ENCODE measurements at places on chromosomes 16 and 17.

GRCh38 chr16:48535831-48536613 is 74.0 kb downstream of the N4BP1 start:
- DNase-seq: peak; percentile 85

- no peak for DNase-seq
These were observed 3.6 kb upstream of the MYH1 start for GRCh38 chr17:10521949-10522348.

DNA sequence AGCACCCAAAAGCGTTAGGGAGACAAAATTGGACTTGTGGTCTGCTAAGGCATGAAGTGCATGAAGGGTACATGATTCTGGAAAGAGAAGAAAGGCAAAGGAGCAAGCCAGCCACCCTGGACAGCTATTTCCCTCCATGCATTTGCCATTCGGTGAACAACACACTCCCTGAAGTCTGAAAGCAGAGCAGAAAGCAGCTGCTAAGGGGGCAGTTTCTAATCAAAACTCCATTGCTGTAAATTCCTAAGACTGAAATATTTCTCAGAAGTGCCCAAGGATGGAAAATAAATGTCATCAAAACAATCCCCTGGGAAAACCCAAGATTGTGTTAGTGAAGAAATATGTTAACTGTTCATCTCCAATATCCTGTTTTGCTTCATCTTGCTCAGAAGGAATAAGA is 44.3 kb downstream of the PMP22 start:
- no peak for DNase-seq

GRCh38 chr16:56370875-56371659 is 54.3 kb downstream of the AMFR start:
- DNase-seq: no peak

DNA sequence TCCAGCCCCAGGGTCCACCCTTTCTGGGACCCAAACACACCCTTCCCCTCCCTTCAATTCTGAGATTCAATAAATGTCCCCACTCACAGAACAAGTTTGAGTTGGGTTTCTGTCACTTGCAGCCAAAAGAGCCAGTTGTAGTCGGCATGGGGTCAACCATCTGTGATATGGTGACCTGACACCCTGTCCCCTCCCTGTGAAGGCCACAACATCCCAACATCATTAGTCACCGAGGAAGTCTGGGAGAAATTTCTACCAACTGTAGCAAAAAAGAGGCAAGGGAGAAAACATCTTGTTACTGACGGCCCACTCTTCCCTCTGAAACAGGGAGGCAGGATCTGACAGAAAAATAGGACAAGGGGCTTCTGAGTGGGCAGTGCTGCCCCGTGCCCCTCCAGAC is 638 bp upstream of the LYZL6 start:
- no peak for DNase-seq

DNA sequence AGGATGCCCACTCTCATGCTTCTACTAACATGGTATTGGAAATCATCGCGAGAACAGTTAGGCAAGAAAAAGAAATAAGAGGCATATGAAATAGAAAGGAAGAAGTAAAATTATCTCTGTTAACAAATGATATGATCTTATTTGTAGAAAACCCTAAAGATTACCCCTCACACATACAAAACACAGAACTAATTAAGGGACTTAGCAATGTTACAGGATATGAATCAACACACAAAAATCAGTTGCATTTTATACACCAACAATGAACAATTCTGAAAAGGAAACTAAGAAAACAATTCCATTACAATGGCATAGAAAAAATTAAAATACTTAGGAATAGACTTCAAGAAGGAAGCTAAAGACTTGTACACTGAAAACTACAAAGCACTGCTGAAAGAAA is 2.7 kb upstream of the CAPNS2 start:
- no peak for DNase-seq

DNA sequence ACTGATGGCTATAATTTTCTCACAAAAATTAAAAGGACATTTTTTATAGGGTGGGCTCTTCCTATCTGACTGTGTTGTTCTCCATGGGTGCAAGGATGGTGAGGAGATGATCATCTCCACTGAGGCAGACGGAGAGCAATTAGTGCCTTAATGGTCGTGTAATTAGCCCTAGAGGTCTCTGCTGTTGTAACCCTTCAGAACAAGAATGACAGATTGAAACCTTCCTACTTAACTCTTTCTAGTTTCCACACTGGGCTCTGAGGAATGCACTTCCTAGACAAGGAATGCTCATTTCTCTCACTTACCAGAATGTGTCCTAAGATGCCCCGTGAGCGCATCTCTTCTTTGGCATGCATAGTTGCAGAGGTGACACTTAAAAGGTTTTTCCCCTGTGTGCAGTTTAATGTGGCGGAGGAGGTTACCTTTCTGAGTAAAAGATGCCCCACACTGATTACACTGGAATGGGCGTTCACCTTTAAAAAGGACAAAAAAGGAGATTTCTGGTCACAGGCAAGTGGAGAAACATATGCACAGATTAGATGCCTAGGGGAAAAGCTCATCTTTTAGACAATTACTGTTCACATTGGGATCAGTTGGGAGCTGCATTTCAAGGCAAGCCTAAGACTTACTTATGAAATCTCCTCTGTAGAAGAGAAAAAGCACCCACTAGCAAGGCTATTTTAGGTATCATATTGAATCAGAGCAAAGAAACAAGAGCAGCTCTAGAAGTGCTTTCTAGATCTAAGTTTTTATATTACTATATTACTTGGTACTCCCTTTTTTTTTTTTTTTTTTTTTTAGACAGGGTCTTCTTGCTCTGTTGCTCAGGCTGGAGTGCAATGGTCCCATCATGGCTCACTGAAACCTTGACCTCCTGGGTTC is 53.6 kb downstream of the GRB7 start:
- no peak for DNase-seq

- no peak for DNase-seq
These were observed 7.0 kb upstream of the GAN start for GRCh38 chr16:81307770-81308169.

DNA sequence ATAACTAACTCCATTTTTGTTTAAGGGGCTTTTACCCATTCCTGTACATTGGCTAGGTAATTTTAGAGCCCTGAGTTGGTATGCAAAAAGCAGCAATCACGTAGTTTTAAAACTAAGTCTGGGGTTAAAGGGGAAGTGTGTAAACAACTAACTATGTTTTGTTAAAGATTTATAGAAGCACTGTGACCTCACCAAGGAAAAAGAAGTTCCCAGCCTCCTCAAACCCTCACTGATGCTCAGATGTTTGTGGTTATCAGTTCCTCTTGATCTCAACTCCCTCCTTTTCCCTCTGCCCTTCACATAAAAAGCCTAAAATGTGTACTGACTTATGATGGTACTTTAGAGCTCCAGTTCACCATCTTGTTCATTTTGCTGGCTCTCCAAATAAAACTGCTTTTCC is 119.9 kb upstream of the IRX6 start:
- DNase-seq: no peak

- no peak for DNase-seq
These were observed 19.7 kb upstream of the CDR2 start for GRCh38 chr16:22394121-22394520.

- DNase-seq: peak; percentile 69
These were observed 17.0 kb upstream of the ABCA8 start for GRCh38 chr17:68972119-68972704.

DNA sequence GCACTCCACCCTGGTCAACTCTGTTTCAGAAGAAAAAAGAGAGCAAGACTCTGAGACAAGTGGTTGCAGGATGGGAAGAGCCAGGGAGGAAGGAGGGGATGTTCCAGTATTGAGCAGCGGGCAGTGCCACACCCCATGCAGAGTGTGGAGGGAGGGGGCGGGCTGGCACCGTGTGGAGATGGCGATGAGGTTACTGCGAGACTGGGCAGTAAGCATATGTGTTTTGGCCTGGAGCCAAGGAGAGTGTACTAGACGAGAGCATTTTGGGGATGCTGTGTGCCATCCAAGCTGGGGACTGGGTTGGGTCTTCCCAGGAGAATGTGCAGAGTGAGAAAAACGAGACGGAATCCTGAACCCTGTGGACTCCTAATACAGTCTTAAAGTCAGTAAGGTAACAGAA is 3.4 kb downstream of the TBC1D24 start:
- DNase-seq: no peak

- peak; percentile 12 for DNase-seq
These were observed 8.6 kb upstream of the ACSF3 start for GRCh38 chr16:89084814-89085612.

DNA sequence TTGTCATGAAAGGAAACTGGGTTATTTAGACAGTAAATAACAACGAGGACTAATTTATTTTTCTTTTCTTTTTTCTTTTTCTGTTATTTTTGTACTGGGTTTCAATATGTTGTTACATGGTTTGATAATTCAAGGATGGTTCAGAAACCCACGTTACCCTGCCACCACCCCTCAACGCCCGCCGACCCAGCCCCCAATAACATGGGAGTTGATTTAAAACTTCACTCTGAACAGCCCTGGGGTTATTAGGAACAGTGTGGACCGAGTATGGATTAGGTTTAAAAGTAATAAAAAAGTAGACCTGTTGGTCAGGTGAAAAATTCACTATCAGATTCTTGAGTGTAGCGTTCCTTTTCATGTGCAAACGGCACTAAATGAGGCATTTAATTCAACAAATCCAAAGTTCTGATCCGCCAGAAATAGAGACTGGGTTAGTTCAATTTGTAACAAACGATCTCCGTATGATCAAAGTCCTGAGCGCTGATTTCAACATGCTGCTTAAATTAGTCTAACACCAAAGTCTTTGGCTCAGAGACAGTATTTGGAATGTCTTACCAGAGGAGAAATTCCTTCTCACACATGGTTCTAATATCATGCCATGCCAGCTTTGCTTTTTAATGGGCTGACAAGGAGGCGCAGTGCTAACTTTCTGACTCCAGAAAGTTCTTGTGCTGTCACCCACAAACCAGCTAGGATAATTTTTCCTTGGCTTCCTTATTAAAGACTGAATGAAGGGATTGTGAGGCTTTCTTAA is 173.1 kb upstream of the IRX3 start:
- DNase-seq: peak; percentile 44

- DNase-seq: peak; percentile 22
These were observed 58.2 kb downstream of the RAP1GAP2 start for GRCh38 chr17:2854143-2855055.

- DNase-seq: no peak
These were observed 30.7 kb downstream of the CFAP20 start for GRCh38 chr16:58098207-58099096.

DNA sequence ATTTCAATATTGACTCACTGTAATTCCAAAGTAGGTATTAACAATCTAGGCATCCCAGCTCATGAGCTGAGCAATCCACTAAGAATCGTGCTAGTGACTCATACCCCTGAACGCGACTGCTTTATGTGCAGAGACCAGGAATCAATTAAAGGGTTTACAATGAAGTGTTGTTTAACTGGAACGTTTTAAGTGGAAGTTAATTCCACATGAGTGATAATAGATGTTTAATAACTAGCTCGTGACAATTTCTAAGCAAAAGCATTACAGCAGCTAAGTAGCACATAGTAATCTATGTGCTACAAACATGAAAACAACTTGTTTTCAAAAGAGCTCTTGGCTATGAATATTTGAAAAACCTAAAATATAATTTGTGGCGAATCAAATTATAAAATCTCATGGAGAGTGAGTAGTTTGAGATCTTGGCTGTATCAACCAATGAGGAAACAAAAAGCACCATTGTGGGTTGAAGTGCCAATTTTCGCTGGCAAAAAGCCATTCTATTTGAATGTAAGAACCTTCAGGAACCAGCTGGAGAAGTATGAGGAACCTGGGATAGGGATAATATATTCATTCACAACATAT is 9.4 kb downstream of the GJC1 start:
- DNase-seq: peak; percentile 54

DNA sequence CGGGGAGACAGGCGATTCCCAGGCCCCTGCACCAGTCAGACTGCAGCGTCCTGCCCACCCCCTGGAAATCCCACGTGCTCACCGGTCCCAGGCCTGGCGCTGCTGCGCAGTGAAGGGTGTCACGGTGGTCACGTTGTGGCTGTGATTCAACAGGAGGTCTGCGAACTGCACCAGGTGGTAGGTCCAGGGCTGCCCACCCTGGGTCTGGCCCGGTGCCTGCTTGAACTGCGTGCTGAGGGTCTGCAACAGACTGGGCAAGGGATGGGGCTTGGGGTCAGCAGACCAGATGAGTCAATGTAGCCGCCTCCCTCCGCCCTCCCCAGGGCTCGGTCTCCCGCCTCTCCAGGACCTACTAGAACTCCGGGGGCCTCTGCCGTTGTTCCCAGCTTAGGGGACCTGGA is 7.1 kb downstream of the MYBBP1A start:
- no peak for DNase-seq

DNA sequence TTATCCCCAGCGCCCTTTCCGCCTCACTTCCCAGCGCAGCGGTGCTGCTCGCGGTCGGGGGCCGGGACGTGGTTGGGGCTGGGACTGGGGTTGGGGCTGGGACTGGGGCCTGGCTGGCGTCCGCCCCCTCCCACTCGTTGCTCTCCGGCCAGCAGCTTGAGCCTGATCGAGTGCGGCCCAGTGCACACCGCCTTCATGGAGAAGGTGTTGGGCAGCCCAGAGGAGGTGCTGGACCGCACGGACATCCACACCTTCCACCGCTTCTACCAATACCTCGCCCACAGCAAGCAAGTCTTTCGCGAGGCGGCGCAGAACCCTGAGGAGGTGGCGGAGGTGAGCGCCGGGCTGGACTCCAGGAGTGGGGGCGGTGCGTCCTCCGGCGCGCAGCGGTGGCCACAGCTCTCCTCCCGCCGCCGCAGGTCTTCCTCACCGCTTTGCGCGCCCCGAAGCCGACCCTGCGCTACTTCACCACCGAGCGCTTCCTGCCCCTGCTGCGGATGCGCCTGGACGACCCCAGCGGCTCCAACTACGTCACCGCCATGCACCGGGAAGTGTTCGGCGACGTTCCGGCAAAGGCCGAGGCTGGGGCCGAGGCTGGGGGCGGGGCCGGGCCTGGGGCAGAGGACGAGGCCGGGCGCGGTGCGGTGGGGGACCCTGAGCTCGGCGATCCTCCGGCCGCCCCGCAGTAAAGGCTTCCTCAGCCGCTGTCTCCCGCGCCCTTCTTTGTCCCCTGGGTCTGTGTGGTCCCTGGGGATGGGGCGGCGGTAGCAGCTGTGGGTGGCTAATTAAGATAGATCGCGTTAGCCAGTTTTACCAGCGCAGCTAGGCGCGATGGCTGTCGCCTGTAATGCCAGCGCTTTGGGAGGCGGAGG is 1.8 kb downstream of the HSD17B1 start:
- DNase-seq: peak; percentile 94

DNA sequence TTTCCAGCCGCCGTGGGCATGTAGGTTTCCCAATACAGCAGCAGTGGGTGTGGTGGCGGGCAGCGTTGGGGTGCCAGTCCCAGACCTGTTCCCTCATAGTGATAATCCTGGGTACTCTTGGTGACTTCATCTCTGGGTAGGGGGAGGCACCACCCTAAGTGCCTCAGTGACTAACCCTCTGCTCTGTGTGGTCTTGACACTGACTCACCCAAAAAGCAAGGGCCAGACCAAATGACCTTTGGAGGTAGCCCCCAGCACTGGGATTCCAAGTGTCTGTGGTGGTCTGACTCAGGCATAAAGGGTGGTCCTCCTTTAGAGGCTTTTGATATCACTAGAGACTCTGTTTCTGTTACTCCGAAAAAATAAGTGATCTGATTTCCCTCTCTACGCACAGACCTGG is 908 bp downstream of the CALB2 start:
- DNase-seq: no peak

DNA sequence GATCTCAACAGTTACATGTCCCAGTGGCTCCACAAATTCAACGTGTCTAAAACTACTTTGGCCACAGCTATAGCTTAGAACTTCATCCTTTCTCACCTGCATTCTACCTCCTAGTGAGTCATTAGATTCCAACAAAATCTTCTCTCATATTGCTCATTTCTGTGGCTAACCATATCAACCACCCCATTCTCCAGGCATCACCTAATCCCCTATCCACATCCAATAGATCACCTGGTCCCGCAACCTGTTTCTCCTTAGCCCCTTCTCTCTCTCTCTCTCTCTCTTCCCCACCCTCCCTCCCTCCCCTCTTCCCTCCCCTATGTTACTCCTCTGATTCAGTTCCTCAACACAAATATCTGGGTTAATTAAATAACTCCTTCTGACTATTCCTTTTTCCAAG is 64.6 kb downstream of the ANKFN1 start:
- DNase-seq: no peak

Data from tongue (tissue), 3 donors.